ENCODE measurements at places on chromosomes 16 and 17. TPM values are rescaled to one million over a fixed set of nuclear protein-coding genes. Genes with fewer than 3 reads are reported as not detected.

GRCh38 chr17:68257934-68258333, 10.1 kb downstream of the AMZ2 start:
- no peak for DNase-seq

DNA sequence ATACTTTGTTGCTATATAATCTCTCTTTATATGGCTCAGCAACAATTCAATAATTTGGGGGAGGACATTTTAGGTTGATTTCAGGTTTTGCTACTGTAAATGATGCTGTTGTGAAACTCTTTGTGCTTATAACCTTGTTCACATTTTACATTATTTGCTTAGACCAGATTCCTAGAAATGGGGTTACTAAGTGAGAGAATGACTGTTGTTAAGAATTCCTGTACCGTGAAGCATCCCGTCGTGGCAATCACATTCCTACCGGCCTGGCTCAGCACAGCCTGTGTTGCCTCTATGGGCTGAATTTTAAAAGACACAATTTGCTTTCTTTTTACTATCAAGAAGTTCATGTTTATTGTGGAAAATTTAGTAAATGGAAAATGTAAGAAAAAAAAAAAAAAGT, 31.4 kb downstream of the B9D1 start:
- DNase-seq: no peak

- no peak for DNase-seq
Observed at GRCh38 chr16:26664086-26664485, 402.6 kb upstream of the C16orf82 start.

- no peak for DNase-seq
Observed at GRCh38 chr17:27336184-27336583, 42.3 kb downstream of the WSB1 start.

DNA sequence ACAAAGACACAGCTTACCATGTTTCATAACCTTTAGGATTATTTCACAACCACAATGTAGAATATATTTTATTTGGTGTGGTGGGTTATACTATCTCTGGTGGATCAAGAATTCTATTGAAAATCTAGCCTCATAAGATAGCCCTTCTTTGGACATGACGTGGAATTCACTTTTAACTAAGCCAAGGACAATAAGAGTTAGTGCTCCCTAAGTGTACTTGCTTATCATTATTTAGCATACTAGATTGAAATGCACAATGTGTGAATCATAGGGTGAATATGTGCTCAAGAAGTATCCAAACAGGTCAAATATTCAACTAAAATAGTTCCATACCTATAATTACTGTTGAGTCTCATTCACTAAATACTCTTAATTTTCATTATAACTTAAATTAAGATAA, 1179.5 kb upstream of the GOT2 start:
- no peak for DNase-seq

GRCh38 chr17:10197721-10198508, 491 bp downstream of the GAS7 start:
- DNase-seq: no peak

DNA sequence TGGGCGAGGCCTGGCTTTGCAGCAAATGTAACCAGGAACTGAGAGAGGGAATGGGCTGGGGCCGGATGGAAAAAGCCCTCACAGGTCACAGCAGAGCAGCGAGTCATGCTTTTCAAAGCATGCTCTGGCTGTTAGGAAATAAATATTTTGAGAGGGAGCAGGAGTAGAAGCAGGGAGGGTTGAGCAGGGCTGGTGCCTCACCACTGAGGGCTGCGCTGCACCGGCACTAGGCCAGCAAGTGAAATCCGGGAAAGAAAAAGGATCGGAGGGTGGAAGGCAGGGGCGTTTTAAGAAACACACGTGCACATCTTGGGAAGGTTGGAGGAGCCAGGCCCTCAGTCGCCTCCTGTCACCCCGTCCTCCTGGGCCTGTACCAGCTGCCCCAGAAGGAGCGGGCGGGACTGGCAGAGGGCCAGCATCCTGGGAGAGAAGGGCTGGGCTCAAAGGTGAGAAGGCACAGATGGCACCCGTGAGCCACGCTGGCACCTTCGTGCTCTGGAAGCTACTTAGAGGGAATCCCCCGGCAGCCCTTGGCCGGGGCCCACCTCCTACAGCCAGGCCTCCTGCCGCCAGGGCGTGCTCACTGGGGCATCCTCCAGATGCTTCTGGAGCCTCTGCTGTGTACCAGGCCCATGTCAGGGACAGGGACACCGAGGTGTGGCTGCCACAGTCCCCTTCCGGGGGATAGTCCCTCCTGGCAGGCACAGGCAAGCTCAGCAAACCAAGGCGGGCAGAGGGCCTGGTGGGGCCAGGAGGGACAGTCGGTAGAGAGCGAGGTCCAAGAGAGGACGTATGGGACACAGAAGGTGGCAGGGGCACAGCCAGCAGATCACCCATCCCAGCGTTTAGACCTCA, 71.5 kb upstream of the PLCG2 start:
- DNase-seq: no peak

- no peak for DNase-seq
Observed at GRCh38 chr17:7882629-7883028, 6.0 kb upstream of the CHD3 start.

DNA sequence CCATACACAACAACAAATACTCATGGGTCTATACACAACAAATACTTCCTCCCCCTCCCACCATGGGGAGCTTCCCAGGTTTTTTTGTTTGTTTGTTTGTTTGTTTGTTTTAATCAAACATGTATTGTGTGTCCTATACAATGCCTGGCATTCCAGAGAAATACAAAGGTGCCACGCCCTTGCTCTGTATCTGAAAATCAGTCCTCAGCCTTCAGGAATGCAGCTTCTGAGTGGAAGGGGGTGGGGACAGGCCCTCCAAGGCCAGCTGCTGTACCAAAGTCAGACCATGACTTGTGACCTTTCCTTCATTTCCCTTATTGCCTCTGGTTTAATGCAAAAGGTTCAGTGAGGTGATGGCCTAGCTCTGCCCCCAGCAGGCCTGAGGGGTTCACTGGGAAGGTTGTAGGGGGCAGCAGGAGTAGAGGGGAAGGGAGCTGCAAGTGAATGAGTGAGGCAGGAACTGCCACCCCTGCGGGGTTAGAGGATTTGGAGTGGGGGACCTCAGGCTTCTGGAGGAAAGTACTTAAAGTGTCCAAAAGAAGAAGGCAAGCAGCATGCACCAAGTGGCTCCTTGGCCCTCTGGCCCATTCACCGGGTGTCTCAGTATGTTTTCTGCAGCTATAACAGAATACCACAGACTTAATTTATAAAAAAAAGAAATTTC, 105.2 kb downstream of the CLEC16A start:
- DNase-seq: no peak

GRCh38 chr16:81140930-81141780, 45.0 kb upstream of the GCSH start:
- no peak for DNase-seq

TNFRSF13B gene
- not detected for total RNA-seq

CLDN7 gene
- total RNA-seq: 43.1 TPM

NSRP1 gene
- total RNA-seq: 30.5 TPM

SPEM1 gene
- total RNA-seq: not detected

GAS2L2 gene
- total RNA-seq: not detected

MAF gene
- total RNA-seq: 0.46 TPM

NAE1 gene
- total RNA-seq: 70.7 TPM

CDH11 gene
- 0.64 TPM for total RNA-seq

MYL4 gene
- 0.49 TPM for total RNA-seq

IRX3 gene
- 7.0 TPM for total RNA-seq
